Femur (tissue), 1 donor: ENCODE measurements at places on chromosomes 16 and 17.
A peak's percentile ranks its signal among the peaks of the same experiment; 100 is the strongest.

GRCh38 chr17:58504826-58505351, 9.5 kb downstream of the MTMR4 start:
- DNase-seq, result no peak

- peak; percentile 3 for DNase-seq
Observed at GRCh38 chr17:43860077-43860725, 13.2 kb downstream of the CD300LG start.

DNA sequence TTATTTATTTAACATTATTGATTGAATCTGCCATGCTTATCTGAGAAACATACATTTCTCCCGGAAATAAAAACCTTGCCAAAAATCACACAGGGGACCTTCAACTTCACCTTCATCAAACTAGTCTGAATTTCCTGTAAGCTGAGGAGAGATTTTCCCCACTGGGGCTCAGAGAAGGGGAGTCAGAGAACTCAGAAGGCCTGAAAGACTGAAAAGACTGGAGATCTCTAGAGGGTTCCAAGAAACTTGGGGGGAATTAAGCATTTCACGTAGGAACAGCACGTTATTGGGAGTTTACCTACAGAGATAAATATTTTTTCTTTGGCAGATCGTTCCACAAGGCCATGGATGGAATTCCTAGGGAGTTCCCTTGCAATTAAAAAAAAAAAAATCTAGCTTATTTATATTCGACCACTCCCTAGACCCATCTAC, 528 bp upstream of the NOL11 start:
- no peak for DNase-seq

GRCh38 chr16:68072038-68072695, 13.0 kb upstream of the NFATC3 start:
- DNase-seq, result peak; percentile 50

GRCh38 chr17:75252039-75252816, 9.2 kb downstream of the GGA3 start:
- no peak for DNase-seq

- DNase-seq, result no peak
Observed at GRCh38 chr17:72898725-72899124, 193.8 kb downstream of the SLC39A11 start.

- DNase-seq, result no peak
Observed at GRCh38 chr17:62111562-62112171, 46.6 kb upstream of the MED13 start.

DNA sequence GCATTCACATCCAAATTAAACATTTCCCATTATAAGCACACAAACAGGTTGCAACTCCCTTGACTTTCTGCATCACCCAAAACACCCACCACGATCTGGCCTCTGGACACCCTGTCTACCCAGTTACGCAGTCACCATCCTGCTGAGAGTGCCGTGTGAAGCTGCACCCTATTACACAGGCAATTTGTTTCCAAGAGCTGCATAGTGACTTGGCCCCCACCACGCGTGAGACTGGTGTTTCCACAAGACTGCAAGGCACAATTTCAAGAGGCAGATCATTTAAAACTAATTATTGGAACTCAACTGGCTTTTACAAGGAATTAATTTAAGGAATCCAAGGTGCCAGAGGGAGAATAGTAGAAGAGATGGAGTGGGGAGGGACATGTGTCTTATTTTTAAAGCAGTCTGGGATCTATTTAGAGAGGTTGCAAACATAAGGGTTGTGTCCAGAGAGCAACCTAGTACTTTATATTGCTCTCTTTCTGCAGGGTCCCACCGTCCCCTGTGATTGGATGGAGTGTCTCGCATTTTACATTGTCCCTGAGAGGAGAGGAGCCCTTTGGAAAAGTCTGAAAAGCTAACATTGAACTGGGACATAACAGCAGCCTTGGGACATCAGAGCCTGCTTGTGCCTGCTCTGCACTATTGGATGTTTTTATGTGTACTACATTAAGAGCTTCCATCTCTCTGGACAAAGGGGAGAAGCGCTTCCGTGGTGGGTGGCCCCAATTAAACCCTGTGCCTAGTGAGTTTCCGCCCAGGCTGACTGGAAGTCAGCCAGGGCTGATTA, 8.7 kb upstream of the ADAMTS18 start:
- no peak for DNase-seq

DNA sequence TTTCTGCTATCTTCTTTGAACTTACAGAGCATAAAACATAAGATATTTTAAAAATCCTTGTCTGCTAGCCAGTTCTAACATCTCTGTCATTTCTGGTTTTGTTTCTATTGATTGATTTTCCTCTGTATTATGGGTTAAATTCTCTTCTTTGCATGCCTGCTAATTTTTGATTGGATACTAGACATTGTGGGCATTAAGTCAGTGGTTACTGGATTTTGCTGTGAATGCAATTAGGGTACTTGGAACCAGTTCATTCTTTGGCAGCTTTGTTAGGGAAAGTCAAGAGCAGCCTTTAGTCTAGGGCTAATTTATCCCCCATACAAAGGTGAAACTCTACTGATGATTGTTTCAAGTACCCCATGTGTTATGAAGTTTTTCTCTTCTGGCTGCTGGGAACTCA, 127.0 kb upstream of the NACA2 start:
- DNase-seq, result no peak

DNA sequence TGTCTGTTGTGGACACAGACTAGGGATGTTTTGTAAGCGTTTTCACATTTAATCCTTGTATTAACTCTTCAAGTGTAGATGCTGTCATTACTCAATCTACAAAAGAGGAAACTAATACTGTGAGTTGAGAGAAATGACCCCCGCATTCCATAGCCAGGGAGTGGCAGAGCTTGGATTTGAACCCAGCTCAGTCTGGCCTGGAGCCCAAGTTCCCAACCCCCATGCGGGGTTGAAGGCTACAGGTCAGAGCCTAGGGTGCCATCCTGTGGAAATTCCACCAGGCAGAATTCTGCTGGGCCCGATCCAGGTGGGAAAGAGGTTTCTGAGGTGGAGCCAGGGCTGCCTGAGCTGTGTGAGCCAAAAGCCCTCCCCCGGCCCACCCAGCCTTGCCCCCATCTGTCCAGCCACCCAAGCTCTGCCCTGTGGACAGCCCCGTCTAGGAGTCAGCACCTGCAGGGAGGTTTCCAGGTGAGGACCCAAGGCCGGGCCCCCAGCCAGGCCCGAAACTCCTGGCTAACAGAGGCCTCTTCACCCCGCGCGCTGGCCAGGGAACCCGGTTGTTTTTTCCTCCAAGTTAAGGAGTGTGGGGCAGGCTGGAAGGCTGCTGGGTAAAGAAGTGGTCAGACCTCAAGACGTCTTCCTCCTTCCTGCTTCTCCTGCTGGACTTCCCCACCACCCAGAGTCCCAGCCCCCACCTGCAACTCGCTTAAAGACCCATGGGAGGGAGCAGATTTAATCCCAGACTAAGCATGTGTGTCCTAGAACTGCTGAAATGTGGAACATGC, 5.7 kb downstream of the MMP15 start:
- DNase-seq, result no peak

GRCh38 chr16:12235110-12235509, 258.6 kb downstream of the SNX29 start:
- DNase-seq, result peak; percentile 38

DNA sequence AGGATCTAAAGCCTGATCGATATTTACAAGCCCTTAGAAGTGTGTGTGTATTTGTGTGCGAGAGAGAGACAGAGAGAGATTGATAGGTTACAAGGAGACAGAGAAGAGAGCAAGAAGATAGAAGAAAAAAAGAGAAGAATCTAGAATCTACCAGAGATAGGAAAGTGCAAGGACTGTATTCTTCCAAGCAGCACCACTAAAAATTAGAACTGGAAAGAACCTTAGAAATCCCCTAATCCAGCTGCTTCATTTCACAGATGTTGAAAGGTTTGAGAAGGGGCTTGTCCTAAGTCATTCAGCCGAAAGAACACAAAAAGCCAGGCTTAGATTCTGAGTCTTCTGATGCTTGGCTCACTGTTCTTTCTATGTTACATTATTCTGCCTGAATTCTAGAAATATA, 92.2 kb downstream of the HS3ST3A1 start:
- no peak for DNase-seq

DNA sequence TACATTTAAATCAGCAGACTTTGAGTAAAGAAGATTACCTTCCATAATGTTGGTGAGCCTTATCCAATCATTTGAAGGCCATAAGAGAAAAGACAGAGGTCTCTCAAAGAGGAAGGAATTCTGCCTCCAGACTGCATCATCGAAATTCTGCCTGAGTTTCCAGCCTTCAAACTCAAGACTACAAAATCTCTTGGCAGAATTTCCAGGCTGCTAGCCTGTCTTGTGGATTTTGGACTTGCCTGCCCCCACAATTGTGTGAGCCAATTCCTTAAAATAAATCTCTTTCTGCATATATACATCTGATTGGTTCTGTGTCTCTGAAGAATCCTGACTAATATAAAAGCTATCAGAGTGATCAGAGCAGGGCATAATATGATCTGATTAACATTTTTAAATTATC, 216.6 kb upstream of the CPHXL start:
- no peak for DNase-seq

DNA sequence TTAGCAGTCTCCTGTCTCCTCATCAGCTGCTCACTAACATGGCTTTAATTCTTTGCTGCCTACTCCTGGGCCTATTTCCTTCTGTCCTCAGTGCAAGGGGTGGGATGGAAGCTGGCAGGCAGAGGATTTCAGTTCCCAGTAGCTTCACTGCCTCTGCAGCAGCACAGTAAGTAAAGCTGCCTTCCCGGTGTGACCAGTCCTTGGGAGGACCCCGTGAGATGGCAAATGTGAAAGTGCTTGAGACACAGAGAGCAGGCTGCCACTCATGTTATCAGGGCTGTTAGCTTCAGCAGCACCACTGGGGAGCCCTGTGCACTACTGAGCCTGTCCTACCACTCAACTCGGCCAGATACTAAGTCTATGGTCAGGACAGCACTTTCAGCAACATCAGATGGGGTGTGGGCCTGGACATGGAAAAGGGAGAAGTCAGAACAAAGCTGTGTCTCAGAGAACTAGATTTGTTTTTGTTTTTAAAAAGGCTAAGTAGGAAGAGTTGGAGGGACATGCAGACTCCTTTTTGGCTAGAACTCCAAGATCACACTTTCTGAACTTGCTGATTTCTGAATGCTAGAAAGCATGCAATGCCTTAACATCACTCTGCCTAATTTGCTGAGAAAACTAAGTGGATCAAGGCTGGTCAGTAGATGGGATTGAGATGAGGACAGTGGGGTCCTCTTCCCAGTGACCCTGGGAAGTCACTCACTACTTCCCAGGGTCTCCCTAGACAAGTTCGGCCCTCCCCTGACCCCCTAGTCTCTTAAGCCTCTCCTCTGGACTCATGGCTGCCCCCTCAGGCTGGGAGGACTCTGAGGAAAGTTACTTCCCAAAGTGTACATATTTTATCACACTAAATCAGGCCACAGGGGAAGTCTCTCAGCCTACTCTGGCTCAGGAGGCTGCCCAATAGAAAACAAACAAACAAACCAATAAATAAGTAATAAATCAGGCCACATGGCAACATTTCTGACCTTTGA, 1.1 kb downstream of the ACSF2 start:
- DNase-seq, result no peak

DNA sequence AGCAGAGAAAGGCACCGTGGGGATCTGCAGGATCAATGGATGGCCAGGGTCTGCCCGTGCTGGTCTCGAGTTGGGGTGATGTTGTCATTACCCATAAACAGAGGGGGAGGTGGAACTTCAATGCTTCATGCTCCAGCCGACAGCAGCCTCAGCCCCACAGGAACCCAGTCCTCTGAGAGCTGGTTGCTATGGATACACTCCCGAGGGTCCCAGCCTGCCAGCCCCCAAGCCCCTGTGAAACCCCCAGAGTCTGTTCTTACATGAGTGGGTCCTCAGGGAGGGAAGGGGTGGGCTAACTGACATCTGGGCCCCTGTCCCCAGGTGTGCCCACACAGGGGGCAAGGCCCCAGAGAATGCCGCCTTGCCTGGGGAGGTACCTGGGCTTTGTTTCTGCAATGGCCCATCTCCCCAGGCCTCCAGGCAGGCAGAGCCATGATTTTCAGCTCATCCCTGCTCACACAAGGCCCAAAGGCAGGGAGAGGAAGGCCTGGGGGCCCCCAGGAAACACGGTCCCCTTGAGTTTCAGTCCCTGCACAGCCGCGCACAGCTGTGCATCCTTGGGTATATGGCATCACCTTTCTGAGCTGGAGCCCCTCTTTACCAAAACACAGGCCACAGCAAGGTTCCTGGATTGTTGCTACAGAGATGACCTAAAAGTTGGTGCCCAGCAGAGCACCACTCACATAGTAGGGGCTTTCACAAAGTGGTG, 223.7 kb downstream of the ZNF423 start:
- no peak for DNase-seq

GRCh38 chr17:77403854-77404253, 263.1 kb downstream of the SEC14L1 start:
- DNase-seq, result no peak

DNA sequence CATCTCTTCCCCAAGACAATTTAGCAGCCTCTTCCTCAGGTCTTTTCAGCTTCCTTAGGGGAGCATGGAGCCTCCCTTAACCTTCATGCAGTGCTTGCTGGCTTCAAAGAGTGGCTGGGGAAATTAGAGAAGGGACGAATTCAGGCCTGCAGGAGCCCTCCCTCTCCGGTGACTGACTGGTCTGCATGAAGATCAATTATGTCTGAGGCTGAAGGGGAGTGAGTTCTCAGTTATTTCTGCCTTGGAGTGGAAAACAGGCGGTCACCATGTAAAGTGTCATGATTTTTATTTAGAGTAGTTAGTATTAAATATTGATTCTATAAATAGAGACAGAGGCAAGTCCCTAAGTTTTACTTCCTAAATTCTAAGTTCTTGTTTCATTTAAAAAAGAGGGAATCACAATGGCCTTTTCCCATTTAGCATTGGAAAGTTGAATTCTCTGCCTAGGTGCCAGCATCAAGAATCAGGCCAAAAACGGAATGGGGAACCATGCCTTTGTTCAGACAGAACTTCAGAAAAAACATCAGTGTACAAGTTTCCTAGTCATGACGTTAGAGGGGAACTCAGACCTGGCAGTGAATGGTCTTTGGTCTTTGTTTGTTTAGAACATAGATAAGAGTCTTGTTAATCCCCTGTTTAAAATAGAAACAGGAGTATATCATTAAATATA, 4.4 kb downstream of the GABARAPL2 start:
- DNase-seq, result no peak

GRCh38 chr16:4370570-4371356, 885 bp upstream of the VASN start:
- peak; percentile 85 for DNase-seq

DNA sequence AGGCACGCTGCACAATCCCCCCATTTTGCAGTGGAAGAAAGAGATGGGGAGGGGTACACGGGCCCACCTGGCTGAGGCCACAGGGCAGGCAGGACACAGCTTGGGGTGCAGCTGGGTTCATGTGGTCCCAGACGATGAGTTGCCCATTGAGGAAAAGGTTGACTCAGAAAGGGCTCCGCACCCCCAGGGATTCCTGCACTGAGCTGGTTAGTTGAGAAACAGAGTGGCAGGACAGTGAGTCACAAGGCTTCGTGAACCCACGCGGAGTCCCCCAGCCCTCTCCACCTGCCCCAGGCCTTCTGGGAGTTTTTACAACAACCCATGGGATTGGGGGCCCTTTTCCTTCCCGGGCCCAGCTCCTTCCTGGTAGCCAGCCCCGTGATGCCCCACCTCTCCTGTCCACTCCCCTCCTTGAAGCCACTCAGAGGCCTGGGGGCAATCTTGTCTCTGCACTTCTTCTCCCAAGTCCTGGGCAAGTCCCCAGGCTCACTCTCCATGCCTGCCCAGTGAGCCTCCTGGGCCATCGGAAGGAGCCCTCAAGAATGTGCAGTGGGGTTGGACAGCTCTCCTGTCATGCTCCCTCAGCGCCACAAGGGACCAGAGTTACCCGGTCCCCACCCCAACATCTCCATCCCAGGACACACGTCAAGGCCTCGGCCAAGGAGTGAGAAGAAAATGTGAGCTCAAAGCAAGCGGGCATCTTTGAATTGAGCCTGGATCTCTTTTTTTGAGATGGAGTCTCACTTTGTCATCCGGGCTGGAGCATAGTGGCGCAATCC, 251.2 kb downstream of the PARN start:
- DNase-seq, result no peak
